ENCODE measurements at places on chromosomes 1 and 21. TPM values are rescaled to one million over a fixed set of nuclear protein-coding genes. Genes with fewer than 3 reads are reported as not detected.

Gene CACNA1S
- polyA plus RNA-seq: 0.02 TPM

Gene RAB42
- 8.6 TPM for polyA plus RNA-seq

Gene TIE1
- polyA plus RNA-seq: 20.5 TPM

Gene STUM
- polyA plus RNA-seq: 0.09 TPM

Gene MAGOH
- polyA plus RNA-seq: 141 TPM

Gene ZMYM4
- polyA plus RNA-seq: 11.7 TPM

Gene MSH4
- 0.37 TPM for polyA plus RNA-seq

Gene HTR1D
- 0.25 TPM for polyA plus RNA-seq

Gene ZNF648
- not detected for polyA plus RNA-seq

Gene HEYL
- polyA plus RNA-seq: 7.6 TPM

Gene MYOC
- 0.33 TPM for polyA plus RNA-seq

Gene ATP5PF
- polyA plus RNA-seq: 185 TPM

Gene CD52
- 402 TPM for polyA plus RNA-seq

Gene ANP32E
- polyA plus RNA-seq: 20.8 TPM

Gene VSIG8
- polyA plus RNA-seq: 0.22 TPM

Gene DNAJC28
- polyA plus RNA-seq: 0.74 TPM

Gene APOBEC4
- polyA plus RNA-seq: 1.4 TPM

Gene KCNJ15
- 28.2 TPM for polyA plus RNA-seq

Gene DISP3
- 0.07 TPM for polyA plus RNA-seq

Gene ADGRL2
- polyA plus RNA-seq: 71.3 TPM

Gene NCAM2
- polyA plus RNA-seq: 0.45 TPM

Gene SUSD4
- 2.8 TPM for polyA plus RNA-seq

Gene CSF3R
- polyA plus RNA-seq: 180 TPM

Gene DOCK7
- polyA plus RNA-seq: 7.0 TPM

Gene SCMH1
- polyA plus RNA-seq: 27.1 TPM

Gene CCDC24
- 15.3 TPM for polyA plus RNA-seq

Gene LPAR3
- polyA plus RNA-seq: 2.3 TPM

Gene USP33
- polyA plus RNA-seq: 27.2 TPM

Gene GJA8
- polyA plus RNA-seq: not detected

Gene SYT14
- under 0.01 TPM for polyA plus RNA-seq

Gene PTPN7
- polyA plus RNA-seq: 2.9 TPM

Gene DTL
- 1.7 TPM for polyA plus RNA-seq

Gene S100A16
- polyA plus RNA-seq: 182 TPM

Gene HMCN1
- 3.2 TPM for polyA plus RNA-seq

Gene DPT
- polyA plus RNA-seq: 5.5 TPM

Gene DARS2
- polyA plus RNA-seq: 6.6 TPM

Gene OLIG2
- 0.04 TPM for polyA plus RNA-seq

Gene SLFNL1
- 3.7 TPM for polyA plus RNA-seq

Gene RRP1B
- 10.8 TPM for polyA plus RNA-seq

Gene LHX8
- polyA plus RNA-seq: not detected

Gene KCNT2
- polyA plus RNA-seq: 1.0 TPM

Gene TP73
- 2.0 TPM for polyA plus RNA-seq

Gene KRTAP6-3
- polyA plus RNA-seq: not detected

Gene TRAF3IP3
- polyA plus RNA-seq: 15.7 TPM

Gene KCND3
- polyA plus RNA-seq: 1.3 TPM

Gene RIPPLY3
- polyA plus RNA-seq: 0.93 TPM

Gene RGS8
- 0.02 TPM for polyA plus RNA-seq

Gene CFAP126
- 23.9 TPM for polyA plus RNA-seq

Gene NAXE
- 83.5 TPM for polyA plus RNA-seq

Gene FMO1
- polyA plus RNA-seq: 0.47 TPM

All from lung (tissue), 17 donors.